ENCODE measurements at places on chromosomes 3 and 15.

- no peak for DNase-seq
These were observed 255.3 kb downstream of the FEZF2 start for GRCh38 chr3:62117903-62118548.

GRCh38 chr15:92407321-92407720 is 13.6 kb downstream of the ST8SIA2 start:
- DNase-seq = no peak

GRCh38 chr3:107421170-107421792 is 44.0 kb downstream of the CCDC54 start:
- DNase-seq = no peak

- DNase-seq = no peak
These were observed 39.2 kb downstream of the CCK start for GRCh38 chr3:42226470-42227425.

DNA sequence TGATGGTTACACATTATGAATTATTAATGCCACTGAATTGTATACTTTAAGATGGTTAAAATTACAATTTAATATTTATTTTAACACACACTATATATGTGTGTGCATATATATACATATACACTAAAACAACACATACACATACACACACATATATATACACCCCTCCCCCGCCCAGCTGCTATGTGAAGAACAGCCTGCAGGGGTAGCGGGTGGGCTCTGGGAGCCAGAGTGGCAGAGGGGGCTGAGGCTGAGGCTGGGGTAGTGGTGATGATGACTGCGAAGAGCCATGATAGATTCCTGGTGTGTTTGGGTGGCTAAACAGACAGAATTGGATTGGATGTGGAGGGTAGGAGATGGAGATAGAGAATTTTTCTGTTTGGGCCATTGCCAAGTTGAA is 39.4 kb upstream of the APEH start:
- no peak for DNase-seq

- DNase-seq = no peak
These were observed 6.0 kb downstream of the SNRPA1 start for GRCh38 chr15:101288905-101289513.

GRCh38 chr3:120421926-120422325 is 28.9 kb downstream of the FSTL1 start:
- DNase-seq = no peak

DNA sequence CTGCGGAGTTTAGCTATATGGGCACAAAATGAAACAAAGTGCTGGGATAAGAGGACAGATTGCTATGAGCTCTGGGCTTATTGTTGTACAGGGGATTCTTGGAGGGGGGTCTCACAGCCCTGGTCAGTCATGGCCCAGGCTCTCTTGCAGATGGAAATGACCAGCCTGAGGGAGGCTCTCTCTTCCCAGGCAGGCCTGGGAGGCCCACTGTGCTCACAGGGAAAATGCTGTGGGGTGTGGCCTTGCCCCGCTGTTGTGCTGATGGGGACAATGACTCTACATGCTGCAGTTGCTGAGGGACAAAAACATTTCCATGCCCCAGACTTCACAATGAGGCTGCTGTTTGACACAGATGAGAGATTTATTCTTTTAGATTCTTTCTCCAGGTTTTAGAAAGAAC is 202.2 kb downstream of the KLF13 start:
- DNase-seq = no peak

DNA sequence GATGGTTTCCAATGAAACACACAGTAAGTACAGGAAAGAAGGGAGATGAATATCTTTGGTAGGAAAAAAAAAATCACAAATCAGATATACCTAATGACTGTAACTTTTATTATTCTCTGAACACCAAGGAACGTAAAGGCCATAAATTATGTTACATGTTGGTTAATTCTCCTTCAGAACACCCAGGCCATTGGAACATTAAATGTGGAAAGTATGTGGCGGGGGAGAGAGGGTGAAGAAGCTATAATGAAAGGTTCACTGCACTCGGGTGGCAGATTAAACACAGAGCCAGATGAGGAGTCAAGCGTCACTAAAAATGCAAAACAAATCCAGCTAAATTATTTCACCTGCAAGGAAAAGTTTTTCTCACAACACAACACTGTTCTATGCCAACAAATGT is 193.8 kb downstream of the FHIT start:
- DNase-seq = no peak

DNA sequence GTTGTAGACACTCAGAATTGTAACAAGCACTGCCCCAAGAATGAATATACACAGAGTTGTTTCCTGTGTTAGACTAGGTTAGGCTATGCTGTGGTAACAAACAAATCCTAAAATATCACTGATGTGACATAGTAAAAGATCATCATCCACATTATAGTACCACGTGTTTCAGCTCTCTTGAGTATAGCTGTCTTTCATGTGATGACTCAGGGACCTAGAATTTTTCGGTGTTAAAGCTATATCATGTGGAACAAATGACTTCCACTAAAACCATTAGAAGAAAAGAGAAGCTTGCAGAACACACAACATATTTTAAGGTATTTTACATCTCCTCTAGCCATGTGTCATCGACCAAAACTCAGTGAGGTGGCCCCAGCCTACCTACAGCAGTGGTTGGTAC is 307.9 kb upstream of the RBMS3 start:
- DNase-seq = no peak

GRCh38 chr15:40282147-40282868 is 556 bp downstream of the ANKRD63 start:
- DNase-seq = no peak

DNA sequence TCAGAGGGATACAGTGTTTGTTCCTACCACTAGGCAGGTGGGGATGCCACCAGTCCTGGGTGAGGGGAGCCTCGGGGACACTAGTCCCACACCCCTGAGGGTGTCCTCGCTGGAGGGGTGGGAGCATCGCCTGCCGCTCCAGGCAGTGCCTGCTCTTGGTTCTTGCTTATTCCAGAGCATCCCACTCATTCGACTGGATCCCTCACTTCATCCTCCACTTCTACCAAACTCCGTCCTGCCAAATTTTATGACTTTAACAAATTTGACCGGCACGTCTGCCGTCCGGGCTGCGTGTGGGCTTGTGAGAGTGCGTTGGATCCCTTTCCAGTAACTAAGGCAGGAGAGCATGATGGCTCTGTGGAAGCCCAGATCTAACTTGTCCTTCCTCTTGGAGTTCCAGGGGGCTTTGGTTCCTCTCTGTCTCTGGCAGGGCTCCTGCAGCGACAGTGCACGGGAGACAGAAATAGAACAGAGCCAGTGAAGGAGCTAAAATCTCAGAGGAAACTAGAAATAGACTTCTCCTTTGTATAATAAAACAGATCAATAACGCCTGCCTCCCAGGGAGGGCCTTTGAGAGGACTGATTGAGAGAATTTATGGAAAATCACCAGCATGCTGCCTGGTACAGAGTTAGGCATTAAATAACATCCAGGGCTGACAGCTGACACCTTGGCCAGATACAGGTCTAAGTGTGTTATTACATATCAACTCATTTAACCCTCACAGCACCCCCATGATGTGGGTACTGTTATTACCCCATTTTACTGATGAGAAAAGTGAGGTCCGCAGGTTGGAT is 34.5 kb downstream of the MGLL start:
- no peak for DNase-seq

- no peak for DNase-seq
These were observed 65.5 kb downstream of the LINGO1 start for GRCh38 chr15:77567202-77567601.

DNA sequence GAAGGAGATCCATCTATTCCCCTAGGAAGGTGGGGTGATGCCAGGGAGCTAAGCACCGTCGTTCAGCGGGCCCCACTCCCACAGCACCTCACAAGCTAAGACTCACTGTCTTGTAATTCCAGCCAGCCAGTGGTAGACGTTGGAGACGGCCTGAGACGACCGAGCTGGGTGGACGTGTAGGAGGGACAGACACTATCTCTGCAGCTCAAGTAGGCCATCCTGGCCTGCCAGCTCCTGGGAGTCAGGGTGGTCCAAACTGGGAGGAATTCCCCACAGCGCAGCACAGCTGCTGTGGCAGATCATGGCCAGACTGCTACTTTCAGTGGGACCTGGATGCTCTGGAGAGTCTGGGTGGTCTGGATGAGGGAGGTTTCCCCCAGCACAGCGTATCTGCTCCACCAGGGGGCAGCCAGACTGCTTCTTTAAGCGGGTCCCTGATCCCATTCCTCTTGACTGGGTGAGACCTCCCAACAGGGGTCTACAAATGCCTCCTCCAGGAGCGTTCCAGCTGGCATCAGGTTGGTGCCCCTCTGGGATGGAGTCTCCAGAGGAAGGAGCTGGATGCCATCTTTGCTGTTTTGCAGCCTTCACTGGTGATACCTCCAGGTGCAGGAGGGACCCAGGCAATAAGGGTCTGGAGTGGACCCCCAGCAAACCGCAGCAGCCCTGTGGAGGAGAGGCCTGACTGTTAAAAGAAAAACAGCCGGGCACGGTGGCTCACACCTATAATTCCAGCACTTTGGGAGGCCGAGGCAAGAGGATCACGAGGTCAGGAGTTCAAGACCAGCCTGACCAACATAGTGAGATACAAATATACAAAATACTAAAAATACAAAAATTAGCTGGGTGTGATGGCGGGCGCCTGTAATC is 27.6 kb downstream of the GNB5 start:
- no peak for DNase-seq

DNA sequence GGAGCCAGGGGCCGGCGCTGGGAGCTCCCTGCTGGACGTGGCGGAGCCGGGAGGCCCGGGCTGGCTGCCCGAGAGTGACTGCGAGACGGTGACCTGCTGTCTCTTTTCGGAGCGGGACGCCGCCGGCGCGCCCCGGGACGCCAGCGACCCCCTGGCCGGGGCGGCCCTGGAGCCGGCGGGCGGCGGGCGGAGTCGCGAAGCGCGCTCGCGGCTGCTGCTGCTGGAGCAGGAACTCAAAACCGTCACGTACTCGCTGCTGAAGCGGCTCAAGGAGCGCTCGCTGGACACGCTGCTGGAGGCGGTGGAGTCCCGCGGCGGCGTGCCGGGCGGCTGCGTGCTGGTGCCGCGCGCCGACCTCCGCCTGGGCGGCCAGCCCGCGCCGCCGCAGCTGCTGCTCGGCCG is 1.5 kb downstream of the SMAD6 start:
- DNase-seq = no peak

- no peak for DNase-seq
These were observed 14.9 kb upstream of the DPH6 start for GRCh38 chr15:35560870-35561269.

DNA sequence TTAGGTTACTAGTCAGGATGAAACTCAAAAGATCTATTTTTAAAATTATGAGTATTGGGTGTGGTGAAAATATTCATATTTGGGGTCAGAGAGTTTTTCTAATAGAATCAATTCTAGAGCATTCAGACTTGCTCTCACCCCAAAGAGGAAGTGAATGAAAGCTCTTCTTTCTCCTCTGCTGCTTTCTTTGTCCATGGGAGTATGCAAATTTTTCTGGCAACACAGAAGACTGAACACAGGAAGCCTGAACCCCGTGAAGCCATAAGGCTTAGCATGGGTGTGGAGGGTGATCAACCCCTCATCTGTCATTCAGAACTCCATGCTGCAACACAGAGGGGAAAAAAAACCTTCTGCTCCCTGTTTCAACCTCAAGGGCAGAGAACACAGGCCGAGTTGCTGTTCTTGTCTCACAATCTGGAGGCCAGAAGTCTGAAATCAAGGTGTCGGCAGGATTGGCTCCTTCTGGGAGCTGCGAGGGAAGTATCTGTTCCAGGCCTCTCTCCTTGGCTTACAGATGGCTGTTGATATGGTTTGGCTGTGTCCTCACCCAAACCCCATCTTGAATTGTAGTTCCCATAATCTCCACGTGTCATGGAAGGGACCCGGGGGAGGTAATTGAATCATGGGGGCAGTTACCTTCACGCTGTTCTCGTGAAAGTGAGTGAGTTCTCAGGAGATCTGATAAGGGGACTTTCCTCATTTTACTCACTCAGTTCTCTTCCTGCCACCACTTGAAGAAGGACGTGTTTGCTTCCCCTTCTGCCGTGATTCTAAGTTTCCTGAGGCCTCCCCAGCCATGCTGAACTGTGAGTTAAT is 33.7 kb upstream of the CD47 start:
- peak; percentile 27 for DNase-seq

- no peak for DNase-seq
These were observed 85.3 kb upstream of the MBNL1 start for GRCh38 chr3:152183473-152183872.

DNA sequence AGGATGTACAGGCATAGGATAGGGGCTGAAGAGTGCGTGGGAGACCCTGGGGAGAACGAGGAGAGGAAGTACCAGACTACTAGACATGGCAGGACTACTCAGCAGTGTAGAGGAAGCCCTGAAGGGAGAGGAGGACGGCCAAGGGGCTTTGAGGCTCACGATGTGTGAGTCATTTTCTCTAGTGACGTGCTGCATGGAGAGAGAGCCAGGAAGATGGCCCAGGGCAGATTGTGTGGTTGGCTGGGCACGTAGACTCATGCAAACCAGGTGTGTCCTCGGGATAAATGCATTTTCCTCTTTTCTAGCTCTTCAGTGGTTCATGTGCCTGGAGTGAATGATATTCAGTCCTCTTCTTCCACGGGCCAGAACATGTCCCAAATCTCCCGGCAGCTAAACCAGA is 115.0 kb upstream of the ABHD17C start:
- no peak for DNase-seq

GRCh38 chr15:99076555-99077308 is 28.1 kb upstream of the SYNM start:
- DNase-seq = peak; percentile 51

GRCh38 chr3:175163686-175164085 is 304.6 kb downstream of the NAALADL2 start:
- DNase-seq = peak; percentile 28

DNA sequence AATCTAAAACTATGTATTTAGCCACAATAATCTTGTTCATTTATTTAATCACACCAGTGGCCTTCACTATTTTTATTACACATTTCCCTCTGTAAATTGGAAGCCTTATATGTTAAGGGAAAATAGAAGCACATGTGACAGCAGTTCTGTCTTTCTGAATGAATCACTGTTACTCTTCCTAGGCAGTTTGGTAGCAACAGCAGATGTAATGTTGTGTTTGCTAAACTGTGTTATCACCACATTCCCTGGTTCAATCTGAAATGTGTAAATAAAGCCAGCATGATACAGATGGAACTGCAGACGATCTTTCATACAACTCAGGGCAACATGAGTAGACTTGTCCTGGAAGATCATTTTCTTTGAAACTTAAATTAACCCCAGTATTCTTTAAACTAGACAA is 220.1 kb downstream of the MCTP2 start:
- no peak for DNase-seq

- DNase-seq = no peak
These were observed 33.1 kb downstream of the TP63 start for GRCh38 chr3:189664311-189664710.

- no peak for DNase-seq
These were observed 970.2 kb downstream of the PLOD2 start for GRCh38 chr3:145190761-145191160.

Measured in NCI-H1417 treated with DMSO at 0.1 percent for 48 hours (cell line).